Activated CD4-positive, alpha-beta T cell treated with anti-CD3 and anti-CD28 coated beads, Interleukin-2, amount 50 U/mL, for 1 hour (primary cell): ENCODE measurements at places on chromosomes 6 and 20.

DNA sequence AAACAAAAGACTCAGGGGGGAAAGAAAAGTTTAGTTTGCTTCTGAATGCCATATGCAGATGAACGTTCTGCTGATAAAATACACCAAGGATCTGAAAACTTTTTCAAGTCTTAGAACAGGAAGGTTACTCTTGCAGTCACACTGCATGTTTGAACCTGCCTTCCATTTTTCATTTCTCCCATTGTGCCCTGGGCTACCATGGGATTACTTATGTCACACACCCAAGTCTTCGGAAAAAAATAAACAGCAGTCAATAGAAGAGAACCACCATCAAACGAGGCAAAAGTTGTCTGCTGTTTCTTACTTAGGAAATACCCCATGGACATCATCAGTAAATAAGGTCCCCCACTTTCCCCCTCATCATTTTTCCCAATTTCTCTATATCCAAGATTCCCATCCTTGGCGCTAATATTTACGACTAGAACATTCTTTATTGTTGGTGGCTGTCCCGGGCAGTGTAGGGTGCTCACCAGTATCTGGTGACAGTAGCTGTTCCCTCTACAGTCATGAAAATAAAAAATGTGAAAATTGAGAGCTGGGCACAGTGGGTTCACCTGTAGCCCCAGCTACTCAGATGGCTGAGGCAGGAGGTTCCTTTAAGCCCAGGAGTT lies 202.5 kb downstream of the BCAS1 start:
- DNase-seq: no peak

GRCh38 chr20:53088786-53089185 lies 116.6 kb downstream of the TSHZ2 start:
- no peak for DNase-seq

- no peak for DNase-seq
Observed at GRCh38 chr6:38404900-38405556, 234.7 kb downstream of the BTBD9 start.

- peak; percentile 23 for DNase-seq
Observed at GRCh38 chr6:15441215-15441868, 195.5 kb downstream of the JARID2 start.

- DNase-seq: no peak
Observed at GRCh38 chr20:48069596-48069995, 284.3 kb upstream of the SULF2 start.
